ENCODE measurements at places on chromosomes 12 and 14.

DNA sequence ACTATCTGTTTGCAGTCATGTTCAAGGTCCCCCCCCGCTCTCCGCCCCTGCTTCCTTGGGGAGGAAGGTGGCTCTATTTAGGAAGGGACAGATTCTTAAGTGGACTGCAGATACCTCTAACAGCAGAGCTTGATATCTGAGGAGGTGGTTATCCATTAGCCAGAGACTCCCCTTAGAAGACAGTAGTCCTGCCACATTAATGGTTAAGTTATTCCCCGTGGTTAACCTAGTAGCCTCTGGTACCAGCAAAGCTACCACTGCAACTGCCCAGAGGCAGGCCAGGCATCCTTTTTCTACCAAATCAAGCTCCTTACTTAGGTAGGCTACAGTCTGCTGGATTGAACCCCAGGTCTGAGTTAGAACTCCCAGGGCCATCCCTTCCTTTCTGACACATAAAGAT, 162.1 kb upstream of the AVPR1A start:
- no peak for DNase-seq

DNA sequence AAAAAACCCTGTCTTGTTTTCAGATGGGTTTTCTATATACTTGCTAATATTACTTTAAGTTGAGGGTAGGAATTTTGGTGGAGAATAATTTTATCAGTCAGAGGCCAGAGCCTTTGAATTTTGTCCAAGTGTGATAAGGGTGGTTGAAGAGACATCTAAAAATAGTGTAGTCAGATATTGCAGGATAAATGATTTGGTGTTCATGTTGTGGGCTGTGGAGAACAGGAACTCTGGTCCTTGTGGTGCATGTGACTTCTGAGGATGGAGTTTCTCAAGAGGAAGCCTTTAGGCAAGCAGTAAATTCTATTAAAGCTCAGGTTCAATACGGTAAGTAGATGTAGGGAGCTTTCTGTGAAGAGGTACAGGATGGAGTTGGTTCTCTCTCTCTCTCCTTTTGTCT, 2.8 kb downstream of the ADAM21 start:
- no peak for DNase-seq

GRCh38 chr12:121420109-121420508, 20.2 kb downstream of the RNF34 start:
- no peak for DNase-seq

DNA sequence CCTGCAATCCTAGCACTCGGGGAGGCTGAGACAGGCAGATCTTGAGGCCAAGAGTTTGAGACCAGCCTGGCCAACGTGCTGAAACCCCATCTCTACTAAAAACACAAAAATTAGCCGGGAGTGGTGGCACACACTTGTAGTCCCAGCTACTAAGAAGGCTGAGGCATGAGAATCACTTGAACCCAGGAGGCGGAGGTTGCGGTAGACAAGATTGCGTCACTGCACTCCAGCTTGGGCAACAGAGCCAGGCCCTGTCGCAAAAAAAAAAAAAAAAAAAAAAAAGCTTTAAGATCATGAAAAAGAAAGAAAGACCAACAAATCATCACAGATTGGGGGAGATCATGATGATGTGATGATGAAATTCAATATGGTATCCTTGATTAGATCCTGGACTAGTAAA, 30.6 kb downstream of the WDR89 start:
- no peak for DNase-seq

DNA sequence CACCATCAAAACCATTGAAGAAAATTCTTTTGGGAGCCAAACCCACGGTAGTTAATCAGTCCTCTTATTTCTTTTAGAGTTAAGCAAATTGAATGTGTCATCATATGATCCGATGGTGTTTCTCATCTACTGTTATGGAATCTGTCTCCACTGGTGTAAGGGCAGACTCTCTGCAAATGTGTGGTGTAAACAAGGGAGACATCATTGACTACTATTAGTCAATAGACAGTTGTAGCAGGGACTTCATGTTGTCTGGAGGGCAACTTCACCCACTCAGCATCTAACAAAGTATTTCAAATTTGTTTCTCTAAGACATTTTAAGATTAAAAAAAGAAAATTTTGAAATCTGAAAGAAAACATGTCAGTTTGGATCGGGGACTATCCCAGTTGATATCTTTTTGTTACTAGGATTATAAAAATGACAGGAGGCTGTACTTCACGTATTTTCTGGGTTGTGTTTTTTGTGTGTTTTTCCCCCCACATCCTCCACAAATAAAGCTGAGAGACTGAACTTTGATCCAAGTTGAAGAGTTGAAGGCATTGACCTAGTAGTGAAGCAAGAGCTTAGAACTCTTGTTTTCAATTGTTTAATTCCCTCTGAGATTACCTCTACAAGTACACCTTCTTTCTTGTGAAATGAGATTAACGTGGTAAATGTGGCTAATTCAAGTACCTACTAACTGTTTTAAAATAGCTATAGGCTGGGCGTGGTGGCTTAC, 4.0 kb downstream of the GOLGA5 start:
- DNase-seq: no peak

DNA sequence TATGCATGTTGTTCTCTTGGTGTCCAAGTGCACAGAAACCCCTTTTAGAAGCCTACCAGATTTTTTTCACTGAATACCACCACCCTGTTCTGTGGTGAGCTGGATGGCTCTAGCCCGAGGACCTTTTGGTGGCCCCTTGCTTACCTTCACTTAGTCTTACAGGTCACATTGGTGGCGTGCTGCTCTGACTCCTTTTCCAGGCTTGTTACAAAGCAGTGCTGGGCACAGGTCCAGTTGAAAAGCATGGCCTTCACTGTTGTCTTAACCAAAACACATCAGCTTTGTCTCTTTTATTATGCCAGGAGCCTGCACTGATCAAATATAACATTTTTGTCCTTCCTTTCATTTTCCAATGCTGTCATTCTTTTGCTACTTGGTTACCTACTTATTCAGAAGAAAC, 43.6 kb upstream of the ARHGAP5 start:
- DNase-seq: no peak

DNA sequence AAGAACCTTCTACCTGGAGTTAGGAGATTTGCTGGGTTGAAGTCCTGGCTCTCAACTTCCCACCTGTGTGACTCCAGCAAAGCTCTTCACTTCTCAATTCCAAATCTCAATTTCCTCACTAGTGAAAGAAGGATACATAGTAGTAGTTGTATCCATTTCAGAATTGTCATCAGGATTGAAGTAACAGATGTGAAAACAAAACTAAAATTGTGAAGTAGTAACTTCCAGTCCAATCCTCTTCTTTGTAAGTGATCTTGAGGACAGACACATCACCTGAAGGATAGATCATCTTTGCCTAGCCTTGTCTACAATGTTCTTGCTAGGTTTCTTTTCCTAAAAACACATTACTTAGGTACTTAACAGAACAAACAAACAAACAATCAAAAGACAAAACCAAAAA, 1.2 kb upstream of the LRRK2 start:
- no peak for DNase-seq
